SK-N-SH treated with all-trans-retinoic acid at 6 μM for 48 hours (cell line): ENCODE measurements at places on chromosomes 3 and 15.

GRCh38 chr15:88258093-88258641 lies 1.6 kb upstream of the NTRK3 start:
- ATAC-seq = no peak

DNA sequence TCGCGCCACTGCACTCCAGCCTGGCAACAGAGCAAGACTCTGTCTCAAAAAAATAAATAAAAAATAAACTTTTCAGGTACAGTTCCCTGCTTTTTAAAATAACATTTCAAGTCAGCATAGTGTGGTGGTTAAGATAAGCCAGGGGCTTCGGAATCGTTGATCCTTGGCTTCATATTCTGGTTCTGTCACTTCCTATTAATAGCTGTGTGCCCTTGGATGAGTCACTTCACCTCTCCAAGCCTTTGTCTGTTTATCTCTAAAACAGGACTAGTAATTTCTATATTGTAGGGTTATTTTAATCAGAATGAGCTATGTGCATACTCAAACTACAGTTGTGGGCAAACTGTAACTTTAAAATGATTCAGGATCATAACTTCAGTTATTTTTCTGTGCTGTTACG lies 53.8 kb upstream of the SENP5 start:
- ATAC-seq = peak; percentile 85

GRCh38 chr3:134885877-134886621 lies 91.0 kb downstream of the EPHB1 start:
- peak; percentile 69; the same call in 2 of the 3 replicates for ATAC-seq

- peak; percentile 61 for ATAC-seq
Measured at GRCh38 chr3:107523289-107523538, 452 bp downstream of the BBX start.

GRCh38 chr3:175082631-175083030 lies 223.5 kb downstream of the NAALADL2 start:
- no peak for ATAC-seq

DNA sequence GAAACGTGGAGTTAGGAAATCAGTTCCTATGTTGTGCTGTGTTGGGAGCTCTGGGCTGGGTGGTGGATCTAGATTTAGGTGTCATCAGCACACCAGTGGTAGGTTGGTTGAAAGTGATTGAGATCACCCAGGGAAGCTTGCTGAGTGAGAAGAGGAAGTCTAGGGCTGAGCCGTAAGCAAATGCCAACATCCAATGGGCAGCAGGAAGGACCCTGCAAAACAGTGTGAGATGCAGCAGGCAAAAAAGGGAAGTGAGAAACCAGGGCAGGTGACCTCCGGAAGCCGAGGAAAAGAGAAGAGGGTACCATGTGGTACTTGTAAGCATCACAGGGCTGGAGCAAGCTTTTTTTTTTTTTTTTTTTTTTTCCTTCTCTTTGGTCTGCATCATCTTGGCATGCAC lies 15.9 kb upstream of the COPG1 start:
- no peak for ATAC-seq

- ATAC-seq = no peak
Measured at GRCh38 chr3:78455166-78455565, 1312.6 kb downstream of the ROBO1 start.

- peak; percentile 83 for ATAC-seq
Measured at GRCh38 chr3:125357032-125357658, 18.0 kb downstream of the ZNF148 start.

GRCh38 chr15:90930861-90931574 lies 1.3 kb downstream of the HDDC3 start:
- no peak for ATAC-seq

DNA sequence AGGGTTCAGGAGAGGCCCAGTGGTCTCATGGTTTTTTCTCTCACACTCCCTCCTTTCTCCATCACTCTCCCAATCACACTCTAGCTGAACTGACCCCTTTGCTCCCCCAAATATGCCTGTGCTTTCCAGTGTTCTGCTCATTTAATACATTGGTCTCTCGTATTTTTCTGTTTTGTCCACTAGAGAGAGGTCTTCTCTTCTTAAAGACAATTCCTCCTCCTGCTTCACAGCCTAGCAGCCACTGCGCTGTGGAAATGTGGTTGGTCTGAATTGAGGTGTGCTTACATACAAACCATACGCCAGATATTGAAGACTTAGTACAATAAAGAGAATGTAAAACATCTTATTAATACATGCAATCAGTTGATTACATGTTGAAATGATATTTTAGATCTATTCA lies 60.6 kb upstream of the XCR1 start:
- ATAC-seq = no peak

- ATAC-seq = no peak
Measured at GRCh38 chr3:18223974-18224373, 201.2 kb downstream of the SATB1 start.

DNA sequence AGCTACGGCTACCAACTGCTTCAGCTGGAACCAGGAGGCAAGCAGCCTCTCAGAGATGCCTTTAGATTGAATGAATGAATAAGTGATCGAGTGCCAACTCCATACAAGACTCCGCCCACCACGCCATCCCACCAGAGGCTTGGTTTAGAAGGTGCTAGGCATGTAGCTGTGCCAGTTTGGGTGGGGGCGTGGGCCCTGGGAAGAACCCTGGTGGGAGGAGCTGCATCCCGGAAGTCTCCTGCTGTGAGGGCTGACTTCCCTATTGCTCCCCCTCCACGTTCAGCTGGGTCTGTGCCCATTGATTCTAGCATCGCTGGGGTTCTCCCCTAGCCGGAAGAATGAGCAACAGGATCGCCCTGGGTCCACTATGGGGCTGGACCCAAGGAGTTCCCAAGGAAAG lies 20.9 kb downstream of the LINGO1 start:
- no peak for ATAC-seq

DNA sequence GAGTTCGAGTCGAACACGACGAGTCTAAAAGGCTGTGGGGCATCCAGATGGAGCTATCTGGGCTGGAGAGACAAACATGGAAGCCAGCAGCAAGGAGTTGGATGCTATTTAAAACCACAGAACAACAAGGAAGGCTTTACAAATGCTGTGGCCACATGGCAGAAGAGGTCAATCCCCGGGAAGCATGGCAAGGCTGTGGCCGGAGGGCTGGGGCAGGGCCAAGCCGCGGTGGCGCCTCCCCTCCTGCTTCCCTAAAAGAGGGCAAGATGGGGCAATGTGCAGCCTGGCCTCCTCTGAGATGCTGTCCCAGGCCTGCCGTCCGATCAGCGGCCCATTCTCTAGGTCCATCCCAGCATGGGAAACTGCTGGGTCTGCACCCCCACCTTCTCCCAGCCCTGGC lies 139.1 kb downstream of the SRGAP3 start:
- ATAC-seq = no peak

DNA sequence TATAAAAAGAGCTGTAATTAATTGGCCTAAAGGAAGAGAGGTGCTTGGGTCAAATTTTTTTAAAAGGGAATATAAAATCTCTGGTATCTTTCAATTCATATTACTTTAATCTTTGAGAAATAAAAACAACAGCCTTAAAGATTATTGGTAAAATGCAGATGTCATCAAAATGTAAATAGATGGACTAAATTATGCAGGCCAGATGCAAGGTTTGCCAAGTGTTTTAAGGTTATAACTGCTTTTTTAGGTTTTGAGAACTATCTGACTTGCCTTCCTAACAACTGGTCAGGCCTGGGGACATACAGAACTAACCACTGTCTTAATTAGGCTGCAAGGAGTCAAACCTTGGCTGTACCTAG lies 20.0 kb upstream of the OR5H1 start:
- ATAC-seq = no peak

GRCh38 chr3:31704156-31704555 lies 171.4 kb downstream of the STT3B start:
- no peak for ATAC-seq

DNA sequence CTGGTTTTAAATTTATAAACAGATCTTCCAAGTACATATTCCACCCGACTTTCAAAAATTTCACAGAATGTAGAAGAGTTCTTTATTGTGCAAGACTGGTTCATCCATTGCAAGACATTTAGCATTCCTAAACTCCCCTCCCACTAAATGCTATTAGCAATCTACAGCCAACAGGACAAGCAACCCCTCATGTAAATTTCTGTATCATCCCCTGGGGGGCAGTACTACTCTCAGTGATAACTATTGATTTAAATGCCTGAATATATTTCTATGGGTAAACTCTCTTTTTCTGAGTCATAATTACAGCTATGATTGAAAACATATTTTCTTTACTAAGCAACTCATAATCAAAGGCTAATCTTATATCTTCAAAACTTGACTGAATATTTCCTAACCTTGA lies 10.7 kb upstream of the SLC15A2 start:
- peak; percentile 41; the same call in 1 of the 3 replicates for ATAC-seq

DNA sequence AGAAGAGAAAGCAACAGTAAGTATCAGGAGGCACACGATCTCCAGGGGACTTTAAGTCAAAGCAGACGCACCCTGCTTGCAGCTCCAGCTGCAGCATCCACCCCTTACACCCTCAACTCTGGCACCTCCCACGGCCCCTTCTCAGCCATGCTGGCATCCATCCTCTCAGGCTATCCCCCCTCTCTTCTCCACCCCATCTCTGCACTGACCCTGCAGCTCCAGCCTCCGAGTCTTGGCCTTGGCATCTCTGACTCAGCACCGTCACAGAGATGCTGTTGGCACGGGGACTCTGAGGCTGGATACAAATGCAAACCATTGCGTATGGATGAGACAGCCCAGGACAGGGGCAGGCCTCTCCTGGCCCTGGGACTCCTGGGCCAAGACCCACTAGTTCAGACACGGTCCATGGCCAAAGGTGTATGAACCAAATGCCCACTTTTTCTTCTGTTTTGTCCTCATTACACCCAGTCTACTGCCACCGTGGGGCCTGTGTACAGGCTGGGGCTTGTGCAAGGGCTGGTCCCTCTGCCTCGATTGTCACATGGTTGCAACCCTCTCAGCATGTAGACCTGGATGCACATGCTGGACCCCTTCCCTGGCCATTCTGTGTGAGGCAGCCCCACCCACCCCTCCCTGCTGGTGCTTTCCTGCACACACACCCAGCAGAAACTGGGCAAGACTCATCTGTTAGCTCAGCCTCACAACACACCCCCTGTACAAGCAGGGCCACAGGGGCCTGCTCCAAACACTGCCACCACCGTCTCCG lies 18.7 kb upstream of the ZXDC start:
- ATAC-seq = peak; percentile 78

GRCh38 chr3:174792864-174793263 lies 66.3 kb upstream of the NAALADL2 start:
- no peak for ATAC-seq

GRCh38 chr15:53106505-53107286 lies 316.6 kb upstream of the ONECUT1 start:
- no peak for ATAC-seq

DNA sequence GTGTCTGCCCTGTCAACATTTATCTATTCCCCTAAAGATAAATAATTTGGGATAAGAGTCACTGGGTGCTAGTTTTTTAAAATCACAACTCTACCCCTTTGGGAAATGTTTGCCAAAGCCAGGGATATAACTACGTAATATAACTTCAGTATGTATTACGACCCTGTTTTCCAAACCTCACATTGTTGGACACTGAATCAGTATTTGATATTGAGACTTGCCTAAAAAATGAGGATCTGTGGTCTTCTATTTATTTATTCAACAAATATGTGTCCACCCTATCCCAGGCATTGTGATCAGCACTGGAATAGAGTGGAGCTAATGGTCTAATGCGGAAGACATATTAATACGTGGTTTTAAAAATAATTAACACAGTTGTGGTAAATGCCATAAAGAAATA lies 4.5 kb upstream of the MGA start:
- no peak for ATAC-seq

DNA sequence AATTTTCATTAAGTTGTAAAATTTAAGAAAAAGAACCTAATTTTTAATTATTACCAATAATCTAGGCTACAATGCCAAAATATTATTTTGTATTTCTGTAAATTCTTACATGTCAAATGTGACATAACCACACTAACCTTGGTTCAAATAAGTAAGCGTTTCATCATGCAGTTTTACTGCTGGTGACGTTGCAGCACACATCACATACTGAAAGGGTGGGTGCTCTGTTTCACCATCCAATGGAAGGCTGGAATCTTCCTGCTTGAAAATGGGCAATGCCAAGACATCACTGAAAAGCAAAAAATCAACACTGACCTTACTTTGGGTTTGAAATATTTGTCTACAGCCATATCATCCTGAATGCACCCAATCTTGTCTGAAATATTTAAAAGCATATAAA lies 14.8 kb downstream of the UBP1 start:
- no peak for ATAC-seq

- ATAC-seq = peak; percentile 76
Measured at GRCh38 chr15:29568840-29569532, 253.3 kb downstream of the TJP1 start.

- ATAC-seq = peak; percentile 50
Measured at GRCh38 chr3:156160647-156161046, 40.3 kb downstream of the KCNAB1 start.

DNA sequence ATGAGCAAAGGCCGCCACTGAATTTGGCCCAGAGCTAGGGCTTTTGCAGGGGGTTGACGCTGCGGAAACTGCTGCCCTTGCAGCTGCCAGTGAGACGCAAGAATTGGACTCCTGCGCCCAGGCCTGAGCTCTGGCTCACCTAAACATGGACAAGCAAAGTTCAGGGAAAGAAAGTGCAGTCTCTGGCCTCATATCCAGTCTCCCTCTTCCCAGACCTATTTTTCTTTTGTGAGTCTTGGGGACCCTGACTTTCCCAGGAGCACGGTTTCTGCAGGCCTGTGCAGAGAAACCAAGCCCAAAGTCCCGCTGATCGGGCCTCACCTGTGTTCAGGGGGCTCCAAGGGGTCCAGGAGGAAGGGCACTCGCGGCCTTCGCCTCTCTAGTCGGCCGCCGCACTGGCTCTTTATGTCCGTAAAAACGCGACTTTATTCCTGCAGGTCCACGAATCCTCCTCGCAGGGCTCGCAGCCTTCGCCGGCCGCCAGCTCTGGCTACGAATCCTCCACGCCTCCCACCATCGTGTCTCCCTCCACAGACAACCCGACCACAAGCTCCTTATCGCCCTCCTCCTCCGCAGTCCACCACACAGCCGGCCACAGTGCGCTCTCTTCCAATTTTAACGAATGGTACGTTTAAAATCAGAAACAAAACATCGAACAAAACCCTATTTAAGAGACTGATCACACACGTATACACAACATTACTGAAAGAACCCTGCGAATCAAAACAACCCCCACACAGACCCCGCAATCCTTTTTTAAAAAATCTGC lies 3.9 kb downstream of the ZIC1 start:
- ATAC-seq = no peak

GRCh38 chr3:4994823-4995499 lies 15.7 kb downstream of the BHLHE40 start:
- peak; percentile 89 for ATAC-seq

- peak; percentile 1 for ATAC-seq
Measured at GRCh38 chr3:64685331-64685799, 2.4 kb downstream of the ADAMTS9 start.
